ENCODE measurements at places on chromosomes 16 and 17.

- no peak for DNase-seq
Observed at GRCh38 chr17:61997664-61998063, 67.4 kb downstream of the MED13 start.

DNA sequence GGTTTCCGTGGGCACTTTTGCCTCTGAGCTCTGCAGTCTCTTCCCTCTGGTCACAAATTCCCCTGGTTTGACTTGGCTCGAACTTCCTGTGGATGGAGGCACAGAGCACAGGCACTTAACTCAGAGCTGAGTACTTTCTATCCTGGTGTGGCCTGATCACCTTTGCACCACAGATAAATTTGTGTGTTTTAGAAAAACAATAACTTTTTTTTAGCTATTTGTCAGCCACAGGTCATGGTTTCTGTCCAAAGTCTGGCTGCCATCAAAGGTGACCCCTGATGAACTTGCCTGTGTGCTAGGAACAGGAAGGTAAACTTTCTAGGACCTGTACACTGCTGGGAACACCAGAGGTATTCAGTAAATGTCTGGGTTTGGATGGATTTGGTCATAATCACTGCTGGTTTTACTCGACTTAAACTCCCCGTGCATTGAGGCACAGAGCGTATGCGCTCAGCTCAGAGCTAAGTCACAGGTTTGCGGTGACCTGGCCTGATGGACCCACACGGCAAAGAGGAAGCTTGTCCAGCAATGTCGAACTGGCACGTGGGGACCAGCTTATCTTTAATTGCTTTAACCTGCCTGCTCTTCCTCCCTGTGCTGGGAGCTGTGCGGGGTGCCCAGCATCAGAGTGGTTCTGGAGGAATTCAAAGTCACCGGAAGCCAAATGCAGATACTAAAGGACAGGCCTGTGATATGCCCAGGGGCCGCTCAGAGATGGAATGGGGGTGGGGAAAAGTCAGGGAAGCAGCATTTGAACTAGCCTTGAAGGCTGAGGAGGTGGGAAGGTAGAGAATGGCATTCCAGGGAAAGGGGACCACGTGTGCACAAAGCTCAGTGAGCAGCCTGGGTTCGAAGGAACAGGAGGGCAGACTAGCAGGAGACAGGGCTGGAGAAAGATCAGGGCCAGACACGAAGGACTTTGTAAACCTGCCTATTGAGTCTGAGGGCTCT is 12.9 kb downstream of the SLC13A5 start:
- DNase-seq, result peak; percentile 43

- peak; percentile 64 for DNase-seq
Observed at GRCh38 chr17:73798111-73798748, 154.0 kb upstream of the SDK2 start.

DNA sequence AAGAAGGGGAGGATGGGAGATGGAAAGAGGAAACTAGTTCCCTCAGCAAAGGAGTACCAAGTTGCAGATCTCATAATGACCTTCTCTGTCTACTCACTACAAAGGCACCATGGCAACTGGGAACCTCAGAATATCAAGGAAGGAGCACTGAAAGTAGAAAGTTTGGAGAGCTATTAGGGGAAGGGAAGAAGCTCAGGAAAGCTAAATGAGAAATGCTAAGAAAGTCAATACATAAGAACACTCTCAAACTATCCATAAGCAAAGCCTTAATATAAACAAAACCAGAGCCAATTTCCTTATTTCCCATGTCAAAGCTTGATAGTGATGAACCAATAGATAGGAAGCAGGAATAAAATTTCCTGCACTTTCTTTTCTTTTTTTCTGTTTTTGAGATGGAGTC is 57.9 kb upstream of the C17orf78 start:
- no peak for DNase-seq

DNA sequence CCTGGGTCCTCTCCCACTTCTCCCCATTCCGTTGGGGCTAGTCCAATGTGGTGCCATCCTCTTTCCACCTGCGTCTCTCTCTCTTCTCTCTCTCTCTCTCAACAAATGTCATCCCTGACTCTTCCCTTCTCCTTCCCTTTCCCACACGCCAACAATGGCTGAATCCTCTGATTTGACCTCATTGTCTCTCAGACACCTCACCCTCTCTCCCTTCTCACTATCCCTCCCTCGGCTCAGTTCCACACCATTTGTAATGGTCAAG is 628 bp upstream of the ZNF18 start:
- DNase-seq, result no peak

GRCh38 chr17:69434164-69434579 is 19.7 kb downstream of the MAP2K6 start:
- DNase-seq, result no peak

DNA sequence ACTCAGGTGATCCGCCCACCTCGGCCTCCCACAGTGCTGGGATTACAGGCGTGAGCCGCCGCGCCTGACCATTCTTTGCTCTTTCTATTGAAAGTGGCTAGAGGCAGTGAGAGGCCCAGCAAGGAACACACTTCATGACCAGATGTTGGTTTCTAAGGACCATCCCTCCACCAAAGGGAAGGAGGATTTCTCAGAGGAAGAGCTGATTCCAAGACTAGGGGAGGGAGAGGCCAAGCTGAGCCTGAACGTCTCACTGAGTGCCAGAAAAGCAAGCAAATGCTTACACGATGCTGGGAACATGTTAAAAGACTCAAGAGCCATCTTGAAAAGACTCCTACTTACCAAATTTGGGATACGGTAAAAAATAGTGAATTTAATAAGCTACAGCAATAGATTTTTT is 79.2 kb downstream of the MRM3 start:
- DNase-seq, result no peak

DNA sequence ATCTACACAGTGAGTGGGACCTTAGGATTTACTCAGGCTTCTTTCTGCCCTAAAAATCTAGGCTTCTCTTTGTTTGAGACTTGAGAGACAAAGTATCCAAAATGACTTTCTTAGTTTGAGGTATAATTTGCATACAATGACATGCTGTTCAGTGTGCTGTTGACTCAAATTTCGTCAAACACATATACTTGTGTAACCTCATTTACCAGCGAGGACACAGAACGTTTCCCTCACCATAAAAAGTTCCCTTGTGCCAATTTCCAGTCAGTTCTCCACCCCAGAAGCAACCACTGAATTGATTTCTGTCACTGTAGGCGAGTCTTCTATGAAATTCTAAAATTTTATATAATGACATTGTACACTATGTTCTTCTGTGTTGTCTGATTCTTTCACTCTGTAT is 68.0 kb upstream of the MAF start:
- no peak for DNase-seq

DNA sequence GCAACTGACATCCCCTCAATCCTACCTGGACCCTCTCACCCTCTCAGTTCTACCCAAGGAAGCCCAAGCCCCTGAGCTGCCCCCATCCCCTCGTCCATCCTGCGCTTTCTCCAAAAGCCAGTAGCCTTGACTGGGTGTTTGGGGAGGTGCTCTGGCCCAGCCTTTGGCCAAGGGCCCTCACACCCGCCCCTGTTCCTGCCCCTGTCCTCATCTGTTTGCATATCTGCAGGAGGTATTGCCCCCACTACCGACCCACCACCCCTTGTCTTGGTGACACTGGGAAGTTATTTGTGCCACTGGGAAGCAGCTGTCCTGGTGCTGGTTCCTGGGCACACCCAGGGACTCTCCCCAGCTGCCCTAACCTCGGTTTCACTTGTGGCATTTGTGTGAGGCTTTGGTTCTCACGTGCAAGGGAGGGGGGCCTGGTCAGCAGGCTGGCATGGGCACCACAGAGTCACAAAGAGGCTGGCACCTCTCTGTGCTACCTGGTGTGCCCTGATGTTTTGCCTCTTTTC is 75.3 kb downstream of the MRC2 start:
- no peak for DNase-seq

GRCh38 chr16:85424260-85425073 is 188.7 kb upstream of the GSE1 start:
- DNase-seq, result no peak

- DNase-seq, result no peak
Observed at GRCh38 chr17:69870091-69870530, 204.9 kb upstream of the KCNJ16 start.

DNA sequence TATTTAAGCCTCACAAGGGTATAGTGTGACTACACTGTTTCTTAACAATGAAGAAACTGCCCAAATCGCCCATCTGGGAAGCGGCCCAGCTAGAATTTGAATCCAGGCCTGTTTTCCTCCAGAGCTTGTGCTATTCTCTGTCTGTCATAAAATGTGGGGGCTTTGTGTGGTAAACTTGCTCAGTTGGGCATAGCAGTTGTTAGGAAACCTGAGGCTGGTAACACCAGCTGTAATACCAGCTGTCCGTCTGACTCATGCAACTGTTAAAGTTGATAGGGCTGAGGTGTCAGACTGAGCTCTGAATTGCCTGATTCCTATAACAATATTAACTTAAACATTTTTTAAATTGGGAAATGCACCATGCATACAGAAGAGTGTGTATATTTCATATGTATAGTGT is 9.3 kb downstream of the NOD2 start:
- DNase-seq, result no peak

GRCh38 chr16:88971371-88972097 is 5.5 kb downstream of the CBFA2T3 start:
- DNase-seq, result no peak

All from HuH-7.5 (cell line).